ENCODE measurements at places on chromosomes 3 and 15.

- no peak for DNase-seq
Measured at GRCh38 chr3:69115731-69116130, 6.7 kb downstream of the LMOD3 start.

GRCh38 chr15:100939791-100940190 is 20.6 kb downstream of the LRRK1 start:
- no peak for DNase-seq

- peak; percentile 4 for DNase-seq
Measured at GRCh38 chr3:190532731-190533203, 18.9 kb downstream of the IL1RAP start.

DNA sequence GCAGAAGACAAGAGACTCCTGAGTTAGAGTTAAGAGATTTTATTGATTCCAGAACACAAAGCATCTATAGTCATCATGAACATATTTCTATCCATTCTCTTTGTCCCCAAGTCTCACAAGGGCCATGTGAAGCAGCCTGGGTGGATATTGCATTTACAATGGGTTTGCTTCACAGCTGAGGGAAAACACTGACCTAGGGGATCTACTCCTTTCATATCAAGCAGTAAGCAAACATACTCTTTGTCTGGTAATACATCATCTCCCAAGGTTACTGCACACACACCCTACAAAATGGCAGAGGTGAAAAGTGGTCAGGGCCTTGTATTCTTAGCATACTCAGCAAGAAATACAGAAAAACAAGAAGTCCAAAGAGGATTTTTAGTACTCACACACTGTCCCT is 267.7 kb upstream of the BCHE start:
- DNase-seq: no peak

GRCh38 chr3:27593173-27593572 is 109.0 kb upstream of the SLC4A7 start:
- DNase-seq: no peak

GRCh38 chr3:197365586-197365985 is 67.2 kb upstream of the DLG1 start:
- no peak for DNase-seq

- DNase-seq: no peak
Measured at GRCh38 chr3:190728574-190729246, 133.8 kb downstream of the GMNC start.

GRCh38 chr15:64892847-64893403 is 18.8 kb upstream of the ANKDD1A start:
- DNase-seq: no peak

- no peak for DNase-seq
Measured at GRCh38 chr3:154758109-154758868, 321.8 kb upstream of the MME start.

DNA sequence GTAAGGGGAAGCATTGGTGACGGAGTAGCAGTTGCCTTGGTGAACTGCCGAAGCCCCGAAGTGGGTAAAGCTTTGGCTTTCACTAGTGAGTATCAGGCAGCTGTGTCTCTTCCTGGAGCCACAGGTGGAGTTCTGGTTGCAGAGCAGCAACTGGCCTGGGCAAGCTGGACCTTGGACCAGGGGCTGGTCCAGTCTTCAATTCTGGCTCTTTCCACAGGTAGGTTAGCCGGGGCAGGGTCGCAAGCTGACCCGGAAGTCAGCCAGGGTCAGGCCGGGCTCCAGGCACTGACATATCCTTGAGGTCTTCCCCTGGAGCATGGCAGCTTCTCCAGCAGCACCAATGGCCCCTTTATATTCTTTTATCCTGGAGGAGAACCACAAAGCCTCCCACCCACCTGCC is 73.2 kb downstream of the TMEM44 start:
- DNase-seq: no peak

DNA sequence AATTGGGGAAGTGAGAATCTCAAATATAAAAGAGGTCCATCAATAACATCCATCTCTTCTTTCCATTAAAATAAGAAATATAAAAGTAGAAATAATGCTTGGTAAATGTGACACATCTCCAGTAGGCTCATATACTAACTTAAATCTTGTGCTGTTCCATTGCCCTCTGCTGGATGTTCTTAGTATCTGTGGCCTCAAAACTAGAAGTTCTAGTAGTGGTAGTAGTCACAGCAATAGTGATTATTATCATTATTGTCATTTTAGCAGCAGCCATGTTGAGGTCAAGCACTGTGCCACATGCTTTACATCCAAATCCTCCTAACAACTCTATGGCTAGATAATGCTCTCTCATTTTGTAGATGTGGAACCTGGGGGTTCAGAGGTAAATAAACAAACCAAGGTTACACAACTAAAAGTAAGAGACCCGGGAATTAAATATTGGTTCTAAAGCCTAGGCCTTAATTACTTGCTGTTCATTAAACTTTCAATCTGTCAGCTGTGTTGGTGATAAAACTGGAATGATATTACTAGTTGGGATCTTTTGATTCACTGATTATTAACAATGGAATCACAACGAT is 20.2 kb upstream of the BTLA start:
- DNase-seq: peak; percentile 12

- DNase-seq: no peak
Measured at GRCh38 chr3:151753846-151754245, 20.1 kb downstream of the AADACL2 start.

DNA sequence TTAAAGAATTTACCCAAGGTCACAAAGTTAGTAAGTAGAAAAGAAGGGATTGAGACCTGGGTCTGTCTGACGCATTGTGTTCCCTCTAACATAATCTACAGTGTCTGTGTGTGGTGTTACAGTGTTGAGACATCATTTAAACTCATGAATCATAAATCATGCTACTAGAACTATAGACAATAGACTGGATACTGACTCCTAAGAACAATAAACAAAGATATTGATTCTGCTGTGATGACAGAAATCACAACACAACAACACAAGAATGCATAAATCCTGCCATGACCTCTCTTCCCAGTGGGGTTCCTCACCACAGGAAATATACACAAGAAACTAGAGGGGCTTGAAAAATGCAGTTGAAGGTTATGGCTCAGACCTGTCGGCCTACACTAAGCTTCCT is 44.3 kb downstream of the TRIM69 start:
- no peak for DNase-seq

GRCh38 chr3:177111541-177111949 is 85.7 kb downstream of the TBL1XR1 start:
- DNase-seq: no peak
